ENCODE measurements at places on chromosomes 13 and 19. TPM values are rescaled to one million over a fixed set of nuclear protein-coding genes. Genes with fewer than 3 reads are reported as not detected.

GRCh38 chr19:15378534-15379082 lies 979 bp downstream of the AKAP8 start:
- peak; percentile 77 for DNase-seq

The ZNF723 gene
- total RNA-seq = not detected

The UPK1A gene
- total RNA-seq = 0.74 TPM

DNA sequence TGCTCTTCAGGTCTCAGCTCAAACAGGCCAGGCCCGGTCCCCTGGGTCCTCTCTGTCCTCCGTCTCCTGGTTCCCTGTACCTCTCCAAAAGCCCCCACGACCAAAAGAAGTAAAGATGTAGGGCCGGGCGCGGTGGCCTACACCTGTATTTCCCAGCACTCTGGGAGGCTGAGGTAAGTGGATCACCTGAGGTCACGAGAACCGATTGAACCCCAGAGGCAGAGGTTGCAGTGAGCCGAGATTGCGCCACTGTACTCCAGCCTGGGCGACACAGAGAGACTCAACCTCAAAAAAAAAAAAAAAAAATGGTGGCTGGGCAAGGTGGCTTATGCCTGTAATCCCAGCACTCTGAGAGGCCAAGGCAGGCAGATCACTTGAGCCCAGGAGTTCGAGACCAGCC lies 22.0 kb upstream of the BCL3 start:
- no peak for DNase-seq

Data from H7 (cell line).